ENCODE measurements at places on chromosomes 16 and 17. TPM values are rescaled to one million over a fixed set of nuclear protein-coding genes. Genes with fewer than 3 reads are reported as not detected.

DNAAF8 gene
- 1.8 TPM for total RNA-seq

CTRB2 gene
- total RNA-seq, result not detected

HASPIN gene
- 2.4 TPM for total RNA-seq

CES3 gene
- total RNA-seq, result not detected
